ENCODE measurements at places on chromosomes 1 and 21. TPM values are rescaled to one million over a fixed set of nuclear protein-coding genes. Genes with fewer than 3 reads are reported as not detected.

The LCE6A gene
- not detected for polyA plus RNA-seq

The RNU1-4 gene
- not detected for polyA plus RNA-seq

The CEP85 gene
- 7.0 TPM for polyA plus RNA-seq

The TMPRSS3 gene
- polyA plus RNA-seq, result not detected

The EPHA2 gene
- 7.8 TPM for polyA plus RNA-seq

The LCE5A gene
- polyA plus RNA-seq, result 0.07 TPM

The TP73 gene
- not detected for polyA plus RNA-seq

Measured in heart right ventricle (tissue), 16 donors.